ENCODE measurements at places on chromosomes 2 and 18.

GRCh38 chr18:2444201-2444875, 127.0 kb downstream of the METTL4 start:
- no peak for DNase-seq

- DNase-seq: no peak
These were observed 16.5 kb downstream of the OSBPL1A start for GRCh38 chr18:24381126-24381525.

- DNase-seq: peak; percentile 44
These were observed 27.8 kb downstream of the ANKRD62 start for GRCh38 chr18:12121175-12122042.

- DNase-seq: no peak
These were observed 85.9 kb downstream of the USP40 start for GRCh38 chr2:233480490-233481202.

- no peak for DNase-seq
These were observed 100.3 kb upstream of the CAVIN2 start for GRCh38 chr2:191947235-191947634.

GRCh38 chr2:42864641-42865280, 72.4 kb upstream of the HAAO start:
- no peak for DNase-seq

DNA sequence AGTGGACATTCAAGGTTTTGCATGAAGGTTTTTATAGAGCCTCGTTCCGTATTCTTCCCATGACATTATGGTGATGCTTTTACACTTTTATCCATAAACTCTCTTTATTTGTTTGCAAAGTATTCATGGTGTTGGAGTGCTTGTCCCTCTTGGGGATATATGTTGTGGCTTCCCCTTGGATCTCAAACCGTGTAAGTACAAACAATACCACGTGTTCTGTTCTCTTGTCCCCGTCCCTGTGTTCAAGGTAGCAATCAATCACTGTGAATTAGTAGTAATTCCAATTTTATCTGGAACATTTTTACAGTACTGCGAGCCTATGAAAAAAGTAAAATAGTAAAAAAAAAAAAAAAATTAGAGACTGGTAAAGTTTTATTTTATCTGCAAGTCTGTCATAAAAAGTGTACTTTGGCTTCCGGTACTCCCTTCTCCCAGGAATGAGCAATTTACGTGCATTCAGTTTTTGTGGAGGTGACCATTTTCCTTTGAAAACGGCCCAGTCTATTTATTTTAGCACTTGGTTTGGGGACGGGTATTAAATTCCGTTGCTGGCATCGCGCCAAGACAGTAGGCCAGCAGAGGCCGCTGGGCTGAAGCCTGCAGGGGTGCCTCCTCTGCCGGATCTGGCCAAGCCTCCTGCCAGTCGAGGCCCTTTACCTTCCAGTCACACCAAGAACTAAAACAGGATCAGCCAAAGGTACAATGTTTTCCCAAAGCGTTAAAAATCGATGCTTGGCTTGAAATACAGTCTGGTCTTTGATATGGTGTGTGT, 175.7 kb downstream of the SOCS6 start:
- peak; percentile 74 for DNase-seq

- DNase-seq: no peak
These were observed 90.6 kb downstream of the APOB start for GRCh38 chr2:20953146-20953824.

GRCh38 chr2:81734981-81735380, 1430.4 kb upstream of the LRRTM1 start:
- DNase-seq: no peak

DNA sequence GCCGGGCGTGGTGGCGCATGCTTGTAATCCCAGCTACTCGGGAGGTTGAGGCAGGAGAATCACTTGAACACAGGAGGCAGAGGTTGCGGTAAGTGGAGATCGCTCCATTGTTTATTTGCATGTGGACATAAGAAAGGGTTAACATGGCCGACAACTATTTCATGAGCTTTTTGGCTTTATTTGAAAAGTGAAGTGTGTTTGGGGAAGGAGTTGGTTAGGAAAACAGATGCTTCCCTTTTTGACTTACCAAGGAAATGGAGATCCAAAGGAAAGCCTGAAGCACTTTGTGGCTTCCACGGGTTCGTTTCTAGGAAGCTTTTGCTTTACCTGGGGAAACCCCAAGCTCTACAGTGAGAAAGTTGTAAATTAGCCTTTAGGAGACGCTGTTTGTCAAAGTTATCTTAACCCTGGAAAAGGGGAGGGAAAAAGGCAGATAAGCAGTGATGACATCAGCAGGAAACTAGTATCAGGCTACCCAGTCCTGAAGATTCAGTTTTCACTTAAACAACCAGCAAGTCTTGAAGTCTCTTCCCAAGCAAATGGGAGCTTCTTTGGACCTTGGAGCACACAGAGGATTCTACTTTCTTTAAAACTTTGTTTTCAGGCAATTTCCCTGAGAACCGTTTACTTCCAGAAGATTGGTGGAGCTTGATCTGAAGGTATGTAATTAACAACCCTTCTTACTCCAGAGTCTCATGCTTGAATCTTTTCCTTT, at the start of gene CASP10:
Gene CASP10, plus strand, starts transcription at position 492 of the 715 bp plus-strand sequence. CDS start 2,637 bp downstream, outside the sequence.
- DNase-seq: peak; percentile 25

- no peak for DNase-seq
These were observed 277.9 kb upstream of the THSD7B start for GRCh38 chr2:136487421-136487820.

DNA sequence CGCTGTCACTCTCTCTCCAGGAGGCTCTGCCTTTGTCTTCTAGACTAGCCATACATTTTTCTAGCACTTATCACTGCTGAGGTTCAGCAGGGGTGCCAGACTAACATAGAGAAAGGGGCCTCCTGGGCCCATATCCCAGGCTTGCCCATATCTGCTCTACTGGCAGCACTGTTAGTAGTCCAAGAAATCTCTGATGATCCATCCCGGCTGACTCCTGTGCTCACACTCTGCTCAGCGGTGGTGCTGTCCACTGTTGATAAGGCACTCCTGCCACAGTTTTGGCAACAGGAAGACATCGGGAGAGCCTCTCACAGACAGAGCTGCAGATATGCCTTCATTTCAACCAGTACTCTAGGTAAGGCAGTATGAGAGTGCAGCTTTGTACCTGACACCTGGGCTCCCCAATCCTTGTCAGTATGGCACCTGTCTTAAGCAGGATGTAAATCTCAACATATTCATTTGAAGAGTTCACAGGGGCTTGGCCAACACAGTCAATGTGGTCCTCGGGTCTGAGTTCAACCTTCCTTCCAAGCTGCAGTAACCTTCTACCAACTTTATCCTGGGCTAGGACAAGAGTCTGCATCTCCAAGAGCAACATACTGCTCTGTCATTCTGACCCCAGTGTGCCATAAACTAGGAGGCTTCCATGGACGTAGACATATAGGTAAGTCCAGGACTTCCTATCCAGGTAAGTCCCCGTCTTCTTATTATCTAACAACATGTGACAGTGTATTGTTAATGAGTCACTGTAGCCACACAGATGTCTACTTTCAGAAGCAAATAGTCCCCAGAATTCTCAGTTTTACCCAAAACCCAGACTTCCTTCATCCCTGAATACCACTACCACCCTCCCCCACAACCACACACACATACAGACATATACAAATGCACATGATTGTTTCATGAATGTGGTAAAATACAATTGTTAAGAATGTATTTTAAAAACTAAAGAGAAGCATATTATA, 16.2 kb downstream of the KLF7 start:
- DNase-seq: no peak

- DNase-seq: no peak
These were observed 10.9 kb upstream of the HOXD1 start for GRCh38 chr2:176177580-176178037.

DNA sequence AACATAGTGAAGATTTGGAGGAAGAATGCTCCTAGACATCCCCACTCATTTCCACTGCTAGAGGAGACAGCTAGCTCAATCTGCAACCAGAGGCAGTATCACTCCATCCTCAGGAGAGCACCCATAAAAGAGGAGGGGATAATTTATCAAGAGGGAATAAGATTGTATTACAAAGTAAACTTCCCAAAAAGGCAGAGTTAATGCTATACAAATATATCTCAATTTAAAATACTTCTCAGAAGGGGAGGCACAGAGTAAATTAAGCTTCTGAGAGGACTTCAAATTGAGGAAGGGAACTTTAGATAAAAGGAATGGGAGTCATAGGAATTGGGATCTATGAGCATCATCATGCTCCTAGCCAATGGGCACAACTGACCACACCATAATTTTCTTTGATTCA, 29.1 kb downstream of the EXOC6B start:
- no peak for DNase-seq

DNA sequence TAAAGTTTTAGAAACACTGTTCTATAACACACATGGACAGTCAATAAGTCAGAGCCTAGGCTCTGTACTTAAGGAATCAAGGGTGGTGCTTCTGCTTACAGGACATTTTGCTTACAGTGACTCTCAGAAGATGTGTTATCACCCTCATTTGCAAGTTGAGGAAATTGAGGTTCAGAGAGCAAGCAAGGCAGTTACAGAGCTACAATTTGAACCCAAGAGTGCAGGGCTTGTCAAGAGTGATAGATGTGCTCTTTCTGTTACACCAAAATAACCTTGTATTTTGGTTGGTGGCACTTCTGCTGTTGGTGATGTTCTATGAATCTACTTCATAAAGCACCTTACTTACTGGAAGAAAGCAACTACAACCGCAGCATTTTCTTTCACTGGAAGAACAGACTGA, 170.2 kb downstream of the THADA start:
- DNase-seq: no peak

GRCh38 chr2:27724905-27725701, 46.4 kb upstream of the MRPL33 start:
- peak; percentile 39 for DNase-seq

DNA sequence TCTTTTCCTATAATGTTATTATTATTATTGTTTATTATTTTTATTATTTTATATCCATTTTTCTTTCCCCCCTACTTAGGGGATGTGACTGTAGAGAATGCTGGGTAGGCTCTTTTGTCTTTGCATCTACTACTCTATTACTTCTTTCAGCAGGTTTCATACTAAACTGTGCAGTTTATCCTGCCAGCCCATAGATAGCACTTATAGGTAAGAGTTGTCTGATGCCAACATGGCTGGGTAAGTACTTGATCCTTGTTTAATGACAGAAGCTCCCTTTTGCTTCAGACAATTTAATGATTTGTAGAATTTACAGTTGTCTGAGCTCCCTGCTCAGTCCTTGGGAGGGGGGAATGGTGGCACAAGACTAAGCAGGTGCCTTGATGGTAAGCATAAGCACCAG, 262.9 kb upstream of the CDH2 start:
- DNase-seq: no peak
